ENCODE measurements at places on chromosomes 4 and X. TPM values are rescaled to one million over a fixed set of nuclear protein-coding genes. Genes with fewer than 3 reads are reported as not detected.

The CHIC1 gene
- 16.6 TPM for total RNA-seq

- DNase-seq, result no peak
Observed at GRCh38 chrX:21933077-21933476, 7.4 kb upstream of the SMS start.

The TMSB15A gene
- 9.3 TPM for total RNA-seq

DNA sequence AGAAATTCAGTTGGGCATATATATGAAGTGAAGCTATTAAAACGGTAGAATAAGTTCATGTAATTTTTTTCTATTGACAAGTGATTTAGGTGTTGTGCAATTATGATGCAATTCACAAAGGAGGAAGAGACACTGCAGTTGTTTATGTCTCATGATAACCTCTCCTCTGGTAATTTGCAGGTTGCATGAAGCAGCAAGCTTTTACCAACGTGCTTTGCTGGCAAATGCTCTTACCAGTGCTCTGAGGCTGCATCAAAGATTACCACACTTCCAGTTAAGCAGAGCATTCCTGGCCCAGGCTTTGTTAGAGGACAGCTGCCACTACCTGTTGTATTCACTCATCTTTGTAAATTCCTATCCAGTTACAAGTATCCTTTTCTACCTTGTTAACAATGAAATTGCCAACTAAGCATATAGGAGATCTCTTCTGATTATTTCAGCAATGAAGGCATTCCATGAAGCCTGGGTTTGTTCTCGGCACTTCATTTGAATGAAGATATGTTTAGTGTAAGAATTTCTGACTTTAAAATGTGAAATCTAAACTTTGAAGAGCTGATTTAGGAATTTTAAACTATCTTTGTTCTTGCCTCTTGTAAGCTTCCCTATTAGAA, 3.9 kb downstream of the TMEM33 start:
- no peak for DNase-seq

DNA sequence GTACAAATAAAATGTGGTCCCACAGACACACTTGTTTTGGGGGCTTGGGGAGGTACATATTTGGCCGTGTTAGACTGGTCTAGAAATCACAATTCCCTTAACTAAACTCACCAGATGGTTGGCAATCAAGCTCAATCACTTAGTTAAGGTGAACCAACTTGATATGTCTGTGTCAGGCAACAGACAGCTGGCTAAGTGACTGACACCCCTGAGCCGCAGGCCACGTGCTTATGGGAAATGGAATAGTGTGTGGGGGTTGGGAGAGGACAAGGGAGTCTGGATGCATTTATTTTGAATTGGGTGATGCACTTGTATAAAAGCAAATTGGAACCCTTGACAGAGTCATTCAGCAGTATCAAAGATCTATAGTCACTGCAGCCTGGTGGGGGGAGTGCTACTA, 209.0 kb downstream of the HS6ST2 start:
- DNase-seq, result no peak

GRCh38 chr4:33724685-33725084, 2519.6 kb downstream of the ARAP2 start:
- no peak for DNase-seq

- peak; percentile 35 for DNase-seq
Observed at GRCh38 chr4:87007528-87008446, 73.0 kb downstream of the AFF1 start.

- no peak for DNase-seq
Observed at GRCh38 chr4:52142816-52143215, 91.7 kb downstream of the SPATA18 start.

DNA sequence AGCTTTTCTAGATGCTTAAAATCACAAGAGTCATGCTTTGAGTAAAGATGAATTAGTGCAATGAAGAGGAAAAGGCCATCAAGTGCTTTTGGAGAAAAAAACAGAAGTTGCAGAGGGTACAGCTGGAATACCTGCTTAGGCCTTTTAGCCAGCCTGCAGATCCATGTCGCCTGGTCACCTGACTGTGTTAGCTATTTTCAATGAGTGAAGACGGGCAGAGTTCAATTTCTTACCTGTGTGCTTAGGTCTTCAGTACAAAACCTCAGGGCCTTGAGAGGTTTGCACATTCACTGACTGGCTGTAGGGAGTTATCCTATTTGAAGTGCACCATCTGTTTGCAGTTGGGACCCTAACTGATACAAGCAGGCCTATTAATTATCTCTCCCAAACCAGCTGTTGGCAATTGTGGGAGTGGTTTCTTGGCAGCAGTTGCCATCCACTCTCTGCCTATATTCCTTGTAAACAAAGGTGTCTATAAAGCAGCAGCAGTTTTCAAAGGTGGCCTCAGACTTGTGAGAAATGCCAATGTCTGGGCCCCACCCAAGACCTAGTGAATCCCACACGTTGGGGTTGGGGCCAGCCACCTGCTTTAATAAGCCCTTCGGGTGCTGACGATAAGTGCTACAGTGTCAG, 16.3 kb upstream of the FAT1 start:
- no peak for DNase-seq

The UGT8 gene
- not detected for total RNA-seq
